ENCODE measurements at places on chromosomes 16 and 17.

- no peak for DNase-seq
Observed at GRCh38 chr17:66383333-66383732, 80.9 kb downstream of the PRKCA start.

DNA sequence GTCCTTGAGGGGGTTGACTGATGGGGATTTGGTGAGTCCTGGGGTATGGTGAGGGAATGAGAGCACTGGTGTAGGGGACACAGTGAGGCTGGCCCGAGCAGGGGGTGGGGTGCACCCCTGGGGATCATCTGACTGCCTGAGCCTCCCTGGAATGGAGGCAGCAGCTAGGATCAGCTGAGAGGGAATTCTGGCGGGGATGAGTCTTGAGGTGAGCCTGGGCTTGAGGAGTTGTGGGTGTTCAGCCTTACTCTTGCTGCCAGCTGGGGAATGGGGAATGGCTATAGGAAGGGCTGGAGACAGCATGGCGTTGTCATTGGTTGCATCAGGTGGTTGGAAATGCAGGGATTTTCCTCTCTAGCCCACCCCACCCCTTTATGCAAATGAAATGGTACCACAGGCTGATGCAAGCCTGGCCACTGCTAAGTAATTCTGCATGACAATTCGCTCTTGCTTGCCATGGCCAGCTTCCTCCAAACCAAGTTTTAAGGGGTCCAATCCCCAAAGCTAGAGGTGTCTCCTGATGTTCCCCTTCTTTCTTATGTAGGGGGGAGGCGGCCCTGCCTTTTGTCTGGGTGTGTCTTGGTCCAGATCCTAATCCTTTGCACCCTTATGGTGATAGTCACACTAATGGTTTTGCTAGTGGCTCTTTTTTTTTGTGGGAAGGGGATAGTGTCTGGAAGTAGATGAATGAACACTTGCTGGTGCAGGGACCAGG is 7.5 kb downstream of the NFE2L1 start:
- DNase-seq, result no peak

DNA sequence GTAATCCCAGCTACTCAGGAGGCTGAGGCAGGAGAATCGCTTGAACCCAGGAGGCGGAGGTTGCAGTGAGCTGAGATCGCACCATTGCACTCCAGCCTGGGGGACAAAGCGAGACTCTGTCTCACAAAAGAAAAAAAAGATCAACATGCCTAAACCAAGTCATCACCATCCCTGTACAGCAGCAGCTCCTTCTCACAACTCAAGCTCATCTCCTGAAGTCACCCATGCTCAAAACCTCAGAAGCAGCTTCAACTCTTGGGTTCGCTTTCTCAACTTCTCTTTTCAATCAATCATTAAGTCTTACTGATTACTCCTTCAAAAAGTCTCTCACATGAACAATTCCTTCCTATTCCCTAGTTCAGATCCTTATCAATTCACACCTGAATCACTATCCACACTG is 31.3 kb downstream of the PHLPP2 start:
- DNase-seq, result no peak

DNA sequence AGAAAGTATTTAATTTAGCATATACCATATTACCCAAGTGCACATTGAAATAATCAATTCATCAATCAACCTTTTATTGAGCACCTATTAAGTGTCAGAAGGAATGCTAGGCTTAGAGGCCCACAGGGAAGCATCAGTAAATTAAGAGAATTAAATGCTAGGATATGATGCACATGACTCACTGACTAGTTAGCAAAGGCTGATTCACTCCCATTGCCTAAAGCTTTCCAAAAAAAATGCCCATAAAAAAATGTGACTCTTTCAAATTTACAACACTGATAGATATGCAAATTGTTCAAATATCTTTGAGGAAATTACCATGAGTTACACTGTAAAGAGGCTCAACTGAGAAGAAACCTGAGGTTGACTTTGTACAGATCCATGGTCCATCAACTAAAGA is 883.3 kb downstream of the CDH11 start:
- no peak for DNase-seq

GRCh38 chr17:52233176-52233575 is 74.7 kb upstream of the CA10 start:
- DNase-seq, result no peak

DNA sequence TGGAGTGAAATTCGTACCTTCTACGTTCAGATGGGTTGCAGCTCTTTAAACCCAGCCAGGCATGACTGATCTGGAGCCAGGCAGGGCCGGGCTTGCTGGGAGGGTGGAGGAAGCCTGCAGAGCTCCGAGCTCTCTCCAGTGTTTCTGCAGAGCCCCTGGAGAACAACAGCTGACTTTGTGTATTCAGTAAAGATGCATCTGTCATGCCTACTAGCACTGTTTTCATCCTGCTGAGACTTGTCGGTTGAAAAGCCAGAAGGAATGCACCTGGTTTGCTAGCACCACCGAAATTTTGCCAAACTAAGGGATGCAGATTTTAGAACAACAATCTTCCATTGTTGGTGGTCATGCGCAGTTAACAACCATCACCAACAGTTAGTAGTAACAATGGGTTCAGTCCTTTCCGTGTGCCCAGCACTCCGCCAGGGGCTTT is 22.4 kb upstream of the SCNN1B start:
- no peak for DNase-seq

DNA sequence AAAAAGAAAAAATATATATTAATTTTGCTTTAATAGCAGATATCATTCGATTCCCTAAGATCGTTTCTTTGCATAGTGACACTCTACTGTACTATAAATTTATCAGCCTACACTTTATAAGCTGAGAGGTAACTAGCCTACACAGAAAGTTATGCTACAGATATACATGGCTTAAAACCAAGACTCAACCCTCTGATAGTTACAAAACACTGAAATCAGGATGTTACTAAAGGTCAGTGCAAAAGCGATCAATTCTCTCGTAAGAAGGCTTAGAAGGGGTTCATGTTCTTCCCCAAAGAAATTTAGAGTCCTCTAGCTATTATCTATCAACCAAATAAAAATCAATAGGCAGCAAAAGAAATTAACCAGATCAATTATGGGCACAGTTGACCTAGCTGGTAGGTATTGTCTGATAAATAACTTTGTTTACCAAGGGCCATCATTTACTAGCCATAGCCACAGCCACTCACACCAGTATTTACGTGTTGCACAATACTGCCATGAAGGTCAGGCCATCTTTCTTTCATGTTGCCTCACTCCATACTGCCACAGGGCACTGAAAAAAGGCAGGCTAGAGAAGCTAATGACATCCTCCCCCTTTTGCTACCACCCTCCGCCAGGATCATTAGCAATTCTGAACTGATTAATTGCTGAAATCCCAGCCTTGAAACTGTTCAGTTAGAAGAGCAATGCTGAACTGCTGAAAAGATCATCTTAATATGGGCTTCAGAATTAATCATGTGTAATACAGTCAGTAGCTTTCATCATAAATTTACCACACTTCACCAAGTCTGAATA is 43.7 kb downstream of the RND2 start:
- DNase-seq, result no peak

GRCh38 chr16:58792188-58792587 is 58.1 kb upstream of the GOT2 start:
- DNase-seq, result no peak

GRCh38 chr16:22885951-22886350 is 72.0 kb downstream of the HS3ST2 start:
- DNase-seq, result no peak

- no peak for DNase-seq
Observed at GRCh38 chr17:73359352-73359751, 47.6 kb upstream of the CDC42EP4 start.

GRCh38 chr17:2122641-2123302 is 67.9 kb downstream of the HIC1 start:
- no peak for DNase-seq

DNA sequence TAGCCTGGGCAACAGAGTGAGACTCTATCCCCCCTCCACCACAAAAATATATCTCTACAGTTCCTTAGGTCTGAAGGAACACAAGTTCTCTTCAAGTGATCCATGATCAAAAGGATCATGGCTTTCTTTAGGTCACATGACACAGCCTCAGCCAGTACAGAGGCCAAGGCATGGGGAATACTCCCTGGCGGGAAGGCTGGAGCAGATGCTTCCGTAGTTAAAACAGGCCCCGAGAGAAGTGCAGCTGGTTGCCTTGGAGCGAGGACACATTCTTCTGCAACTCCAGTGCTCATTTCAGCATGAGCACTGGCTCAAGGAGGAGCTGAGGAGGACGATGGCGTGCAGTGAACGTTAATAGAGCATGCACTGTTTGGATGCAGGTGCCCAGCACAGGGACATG is 13.5 kb downstream of the CDIP1 start:
- no peak for DNase-seq

DNA sequence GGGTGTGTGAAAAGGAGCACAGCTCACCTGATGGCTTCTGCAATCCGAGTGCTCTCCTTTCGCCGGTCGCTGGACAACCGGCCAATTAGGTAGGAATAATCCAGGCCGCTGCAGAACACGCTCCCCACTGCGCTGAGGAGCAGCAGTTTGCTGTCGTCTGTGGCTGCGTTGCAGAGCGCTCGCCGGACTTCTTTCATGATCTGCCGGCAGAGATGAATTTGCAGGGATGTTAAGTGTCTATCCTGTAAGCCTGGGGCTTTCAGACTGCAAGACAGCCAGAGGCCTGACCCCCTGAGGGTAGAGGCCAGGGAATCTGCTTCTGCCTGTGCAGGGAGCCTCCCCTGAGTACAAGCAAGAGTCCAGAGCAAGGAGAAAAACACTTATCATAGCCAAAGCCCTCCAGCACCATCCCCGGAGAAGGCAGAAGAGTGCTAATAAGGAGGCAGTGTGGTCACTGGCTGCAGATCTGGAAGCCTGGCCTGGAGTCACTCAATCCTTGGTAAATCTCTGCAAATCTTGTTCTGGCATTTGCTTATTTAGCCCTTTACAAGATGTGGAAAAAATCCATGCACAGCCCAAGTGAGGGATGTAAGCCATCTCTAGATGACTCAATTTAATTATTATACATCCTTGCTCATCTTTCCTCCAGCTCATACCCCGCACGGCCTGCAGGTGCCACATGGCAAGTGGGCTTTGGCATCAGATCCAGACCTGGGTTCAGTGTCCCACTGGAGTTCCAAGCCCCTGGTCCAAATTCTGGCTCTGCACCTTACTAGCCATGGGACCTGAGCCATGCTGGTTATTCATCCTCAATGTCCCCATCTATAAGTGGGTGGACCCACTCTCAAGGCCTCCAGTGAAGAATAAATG is 80.2 kb downstream of the DYNLRB2 start:
- no peak for DNase-seq

DNA sequence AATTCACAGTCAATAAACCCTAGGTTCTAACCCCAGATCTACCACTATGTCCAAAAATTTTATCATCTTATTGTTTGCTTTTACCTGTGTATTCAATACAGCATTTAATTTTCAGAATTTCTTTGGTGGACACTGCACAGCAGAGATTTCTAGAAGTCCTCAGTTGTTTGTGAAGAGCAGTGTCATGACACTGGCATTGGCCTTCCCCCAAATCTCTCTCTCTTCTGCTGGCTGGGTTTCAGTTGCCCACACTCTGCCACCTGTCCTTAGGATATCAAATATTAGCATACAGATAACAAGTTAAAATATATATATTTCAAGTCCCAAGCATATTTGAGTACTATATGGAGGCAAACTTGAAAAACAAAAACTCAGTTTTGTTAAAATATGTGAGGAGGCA is 2.0 kb upstream of the THUMPD1 start:
- DNase-seq, result no peak

DNA sequence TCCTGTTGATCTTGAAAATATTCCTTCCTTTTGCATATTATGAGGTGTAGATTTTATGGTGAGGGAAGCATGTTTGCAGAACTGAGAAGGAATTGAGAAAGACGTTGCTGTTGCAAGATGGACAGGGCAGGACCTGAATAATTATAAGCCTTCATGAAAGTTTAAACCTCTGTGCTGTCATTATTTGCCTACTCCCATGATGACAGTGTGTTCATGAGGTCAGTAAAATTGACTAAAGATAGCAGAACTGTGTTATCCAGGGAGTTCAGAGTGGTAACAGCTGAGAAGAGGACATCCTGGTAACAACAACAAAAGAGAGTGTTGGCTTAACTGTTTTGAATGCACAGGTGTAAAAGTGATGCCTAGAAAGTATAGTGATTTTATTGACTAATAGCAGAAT is 45.3 kb upstream of the HLF start:
- DNase-seq, result no peak

- no peak for DNase-seq
Observed at GRCh38 chr17:60231234-60231633, 81.5 kb downstream of the CA4 start.

DNA sequence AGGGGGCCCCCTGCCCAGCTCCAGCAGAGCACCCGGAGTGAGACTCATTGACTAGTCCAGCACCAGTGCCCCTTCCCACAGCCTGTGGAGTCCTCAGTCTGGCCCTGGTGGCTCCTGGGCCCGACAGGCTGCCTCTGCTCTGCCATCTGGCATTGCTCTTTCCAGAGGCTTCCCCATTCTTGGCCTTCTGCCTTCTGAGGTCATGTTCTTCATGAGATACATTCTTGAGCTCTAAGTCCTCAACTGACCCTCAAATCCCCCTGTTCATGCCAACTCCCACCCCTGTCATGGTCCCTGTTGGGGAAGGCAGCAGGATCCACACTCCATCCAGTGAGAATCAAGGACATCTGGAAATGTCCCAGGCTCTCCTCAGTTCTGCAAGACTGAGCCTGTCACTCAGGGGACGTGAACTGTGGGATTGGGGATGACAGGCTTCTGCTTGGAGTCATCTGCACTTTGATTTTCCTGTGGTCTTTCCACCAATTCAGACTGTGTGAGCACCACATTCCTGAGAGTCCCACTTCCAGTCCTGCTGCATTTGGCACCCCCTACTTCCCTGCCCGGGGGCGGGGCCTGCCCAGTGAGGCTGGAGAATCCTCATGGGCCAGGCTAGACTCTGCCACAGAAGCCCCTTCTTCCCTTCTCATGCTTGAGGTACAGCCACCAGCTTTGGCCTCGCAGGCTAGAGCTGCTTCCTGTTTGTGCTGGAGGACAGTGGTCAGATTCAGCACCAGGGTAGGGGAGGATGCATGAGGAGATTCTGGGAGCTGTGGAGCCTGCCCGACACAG is 2.7 kb downstream of the TRPV2 start:
- DNase-seq, result no peak

DNA sequence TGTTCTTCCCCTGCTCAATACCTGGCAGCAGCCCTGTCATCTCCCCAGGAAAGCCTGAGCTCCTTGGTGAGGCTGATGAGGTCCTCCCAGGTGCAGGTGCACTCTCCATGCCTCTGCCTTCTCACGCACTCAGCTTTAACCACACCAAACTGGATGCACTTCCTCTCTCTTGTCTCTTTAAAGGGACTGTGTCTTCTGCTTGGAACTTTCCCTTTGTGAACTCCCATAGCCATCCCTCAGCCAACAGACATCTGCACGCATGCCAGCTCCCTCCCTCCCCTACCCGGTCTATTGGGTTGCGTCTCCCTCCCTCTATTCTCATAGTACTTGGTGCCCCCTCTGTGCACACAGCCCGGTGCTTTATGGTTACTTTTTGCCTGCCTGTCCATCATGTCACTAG is 231.2 kb downstream of the MSI2 start:
- DNase-seq, result no peak
